ENCODE measurements at places on chromosomes 11 and 22.

DNA sequence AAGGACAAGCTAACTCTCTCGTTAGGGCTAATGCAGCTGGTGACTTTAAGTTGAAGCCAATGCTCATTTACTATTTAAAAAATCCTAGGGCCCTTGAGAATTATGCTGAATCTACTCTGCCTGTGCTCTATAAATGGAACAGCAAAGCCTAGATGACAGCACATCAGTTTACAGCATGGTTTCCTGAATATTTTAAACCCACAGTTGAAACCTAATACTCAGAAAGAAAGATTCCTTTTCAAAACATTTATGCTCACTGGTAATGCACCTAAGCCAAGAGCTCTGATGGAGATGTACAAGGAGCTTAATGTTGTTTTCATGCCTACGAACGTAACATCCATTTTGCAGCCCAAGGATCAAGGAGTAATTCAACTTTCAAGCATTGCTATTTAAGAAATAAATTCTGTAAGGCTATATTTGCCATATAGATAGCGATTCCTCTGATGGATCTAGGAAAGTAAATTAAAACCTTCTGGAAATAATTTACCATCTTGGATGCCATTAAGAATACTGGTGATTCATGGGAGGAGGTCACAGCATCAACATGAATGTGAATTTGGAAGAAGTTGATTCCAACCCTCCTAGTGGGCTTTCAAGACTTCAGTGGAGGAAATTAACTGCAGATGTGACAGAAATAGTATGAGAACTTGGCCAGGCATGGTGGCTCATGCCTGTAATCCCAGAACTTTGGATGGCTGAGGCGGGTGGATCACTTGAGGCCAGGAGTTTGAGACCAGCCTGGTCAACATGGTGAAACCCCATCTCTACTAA lies 14.5 kb downstream of the XNDC1N start:
- peak; percentile 53 for DNase-seq

GRCh38 chr11:100902454-100903141 lies 215.5 kb downstream of the ARHGAP42 start:
- no peak for DNase-seq

DNA sequence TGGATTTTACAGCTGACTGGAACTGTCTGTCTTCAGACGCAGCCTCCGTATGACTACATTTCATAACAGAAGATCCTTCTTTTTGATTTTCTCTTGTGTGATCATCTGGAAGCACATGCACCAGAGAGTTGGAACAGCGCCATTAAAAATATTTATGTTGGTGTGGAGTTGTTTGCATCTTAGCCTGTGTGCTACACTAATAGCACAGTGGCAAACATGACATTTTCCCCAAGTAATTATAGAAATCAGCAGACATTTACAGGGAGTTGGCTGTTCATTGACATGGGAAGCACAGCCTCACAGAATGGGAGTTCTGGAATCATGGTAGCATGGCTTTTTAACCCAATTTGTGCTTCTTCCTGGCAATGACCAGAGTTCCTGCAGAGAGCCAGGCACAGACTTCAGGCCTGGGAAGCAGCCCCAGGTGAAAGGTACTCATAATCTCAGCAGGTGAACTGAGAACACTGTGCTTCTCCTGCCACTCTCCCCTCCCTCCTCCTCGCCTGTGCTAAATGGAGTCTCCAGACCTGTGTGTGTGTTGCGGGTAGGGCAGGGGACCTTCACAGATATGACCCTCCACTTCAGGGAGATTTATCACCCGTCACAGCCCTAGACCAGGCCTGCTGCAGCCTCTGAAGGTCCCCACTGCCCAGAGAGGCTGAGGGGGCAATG lies 82.8 kb upstream of the PLET1 start:
- no peak for DNase-seq

DNA sequence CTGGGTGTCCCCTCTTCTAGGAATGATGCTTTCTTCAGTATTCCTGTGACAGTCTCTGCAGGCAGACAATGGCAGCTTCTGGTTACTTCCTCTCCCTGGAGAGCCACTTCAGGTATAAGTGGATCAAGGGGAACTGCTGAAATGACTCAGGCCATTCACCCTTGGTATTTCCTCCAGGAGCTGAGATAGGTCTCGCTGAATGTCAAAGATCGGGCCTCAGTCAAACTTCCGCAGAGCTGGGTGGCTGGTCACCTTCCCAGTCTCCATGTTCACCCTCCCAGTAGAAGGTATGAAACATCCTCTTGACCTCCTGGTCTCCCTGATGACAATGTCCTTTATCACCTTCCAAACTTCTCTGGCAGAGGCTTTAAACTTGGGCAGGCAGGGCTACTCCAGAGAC lies 1.8 kb upstream of the ANKK1 start:
- DNase-seq = no peak

GRCh38 chr22:48265000-48265625 lies 1502.7 kb downstream of the TBC1D22A start:
- DNase-seq = no peak

- no peak for DNase-seq
Observed at GRCh38 chr11:27395556-27396258, 32.7 kb upstream of the CCDC34 start.

DNA sequence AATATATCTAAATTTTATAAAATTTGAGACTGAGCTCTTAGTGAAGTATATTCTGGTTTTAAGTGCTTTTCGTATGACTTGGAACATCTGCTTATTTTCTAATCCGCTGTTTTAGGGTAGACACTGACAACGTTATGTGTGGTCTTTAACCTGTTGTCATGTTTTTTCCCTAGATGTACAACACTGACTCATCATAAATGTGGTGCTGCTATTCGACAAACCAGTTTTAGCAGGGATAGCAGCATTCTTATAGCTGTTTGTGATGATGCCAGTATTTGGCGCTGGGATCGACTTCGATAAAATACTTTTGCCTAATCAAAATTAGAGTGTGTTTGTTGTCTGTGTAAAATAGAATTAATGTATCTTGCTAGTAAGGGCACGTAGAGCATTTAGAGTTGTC lies 23.8 kb upstream of the HIKESHI start:
- DNase-seq = no peak

DNA sequence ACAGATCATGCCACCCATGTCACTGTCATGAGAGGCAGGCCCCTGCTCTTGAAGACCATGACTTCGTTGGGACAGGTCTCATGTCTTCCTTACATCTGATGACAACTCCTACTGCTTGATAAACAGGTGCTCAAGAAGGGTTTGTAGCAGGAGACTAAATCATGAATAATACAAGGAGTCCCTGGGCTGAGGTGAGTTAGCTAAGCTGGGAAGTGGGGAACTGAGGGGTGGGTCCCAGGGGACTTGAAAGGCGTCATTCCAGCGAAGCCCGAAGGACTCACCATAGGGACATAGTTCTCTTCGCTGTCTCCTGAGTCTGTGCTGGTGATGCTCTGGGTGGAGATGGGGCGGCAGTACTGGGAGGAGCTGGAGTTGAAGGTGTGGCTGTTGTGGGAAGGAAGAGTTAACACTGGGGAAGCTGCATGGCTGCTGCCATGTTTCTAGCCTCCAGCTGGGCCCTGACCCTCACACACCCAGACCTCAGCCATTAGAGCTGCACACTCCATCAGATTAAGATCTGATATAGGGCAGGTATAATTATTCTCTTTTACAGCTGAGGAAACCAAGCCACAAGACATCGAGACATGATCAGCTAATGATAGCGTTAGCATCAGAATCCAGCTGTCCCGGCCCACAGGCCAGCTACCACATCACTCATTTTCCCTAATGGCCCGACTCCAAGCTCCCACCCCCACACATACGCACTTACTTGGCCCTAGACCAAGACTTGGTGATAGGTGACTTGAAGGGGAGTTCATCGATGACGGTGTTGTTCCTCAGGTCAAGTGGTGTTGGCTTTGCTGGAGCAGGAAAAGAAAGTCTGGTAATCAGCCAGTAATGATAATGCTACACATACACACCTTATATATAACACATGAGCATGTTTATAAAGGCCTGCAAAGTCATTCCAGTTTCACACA lies 32.9 kb downstream of the USP35 start:
- no peak for DNase-seq

DNA sequence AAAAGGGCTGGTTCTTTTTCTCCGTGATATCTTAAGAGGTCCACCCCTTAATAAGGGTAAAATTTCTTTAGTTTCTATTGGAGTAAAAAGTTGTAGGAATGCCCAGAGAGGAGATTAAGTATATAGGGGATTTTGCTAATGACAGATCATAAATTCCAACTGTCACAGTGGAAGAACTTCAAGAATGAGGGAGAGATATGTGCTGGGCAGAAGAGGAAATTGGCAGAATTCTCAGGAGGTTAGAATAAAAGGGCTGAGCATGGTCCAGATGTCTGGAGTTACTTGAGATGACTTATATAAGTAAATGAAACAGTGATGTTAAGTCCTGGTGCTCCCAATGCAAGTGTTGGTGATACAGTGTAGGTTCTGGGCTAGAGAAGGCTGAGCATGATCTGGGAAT lies 417.6 kb upstream of the ARHGAP42 start:
- DNase-seq = no peak

- DNase-seq = no peak
Observed at GRCh38 chr11:134858783-134859480, 446.9 kb upstream of the B3GAT1 start.

DNA sequence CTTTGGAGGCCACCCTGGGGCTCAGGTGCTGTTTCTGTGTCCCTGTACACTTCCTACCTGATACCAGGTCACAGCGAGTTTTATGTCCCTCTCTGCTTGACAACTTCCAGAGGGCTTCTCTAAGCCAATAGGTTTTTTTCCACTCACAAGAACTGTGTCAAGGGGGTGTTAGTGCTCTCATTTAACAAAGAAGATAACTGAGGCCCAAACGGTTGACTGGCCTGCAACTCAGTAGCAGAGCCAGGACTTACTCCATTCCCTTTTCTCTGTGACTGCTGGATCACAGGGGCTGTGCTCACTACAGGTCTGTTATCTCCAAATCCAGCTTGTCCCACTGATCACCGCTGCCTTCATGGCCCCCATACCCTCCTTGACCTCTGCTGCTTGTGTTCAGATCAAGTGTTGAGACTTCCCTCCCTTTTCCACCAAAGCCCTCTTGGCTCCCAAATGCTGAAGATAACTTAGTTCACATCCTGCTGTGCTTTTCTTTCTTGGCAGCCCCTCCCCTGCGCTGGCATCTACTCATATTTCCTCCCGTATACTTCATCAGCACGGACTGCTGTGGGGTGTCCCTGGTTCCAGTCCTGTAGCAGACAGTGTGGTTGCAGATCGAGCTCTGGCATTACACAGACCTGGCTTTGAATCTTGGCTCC lies 41.3 kb downstream of the POU2F3 start:
- DNase-seq = no peak

DNA sequence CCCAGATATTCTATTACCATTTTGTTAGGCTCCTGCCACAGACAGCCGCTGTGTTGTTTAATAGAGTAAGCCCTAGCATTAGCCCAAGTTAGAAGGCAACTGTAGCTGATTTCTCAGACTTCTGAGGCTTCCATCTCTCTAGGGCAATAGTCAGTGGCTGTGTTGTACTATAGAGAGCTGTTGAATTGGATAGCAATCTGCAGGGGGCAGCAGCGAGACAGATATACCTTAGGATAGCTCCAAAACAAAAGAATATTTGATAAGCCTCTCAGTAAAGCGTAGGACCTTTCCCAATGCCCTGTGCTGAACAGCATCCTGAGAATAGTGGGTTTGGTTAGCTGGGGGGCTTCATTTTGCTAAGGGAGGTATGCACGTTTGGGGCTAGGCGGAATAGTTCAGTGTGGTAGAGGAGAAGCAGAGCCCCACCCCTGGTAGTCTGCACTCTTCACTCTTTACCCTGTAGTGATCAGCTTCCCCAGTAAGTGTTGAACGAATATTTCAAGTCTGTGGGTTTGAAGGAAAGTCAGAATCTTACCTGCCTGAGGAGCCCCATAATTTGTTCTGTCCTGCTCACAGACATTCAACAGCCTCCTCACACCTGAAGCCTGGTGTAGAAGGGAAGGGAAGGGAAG lies 515.1 kb downstream of the INSC start:
- no peak for DNase-seq

DNA sequence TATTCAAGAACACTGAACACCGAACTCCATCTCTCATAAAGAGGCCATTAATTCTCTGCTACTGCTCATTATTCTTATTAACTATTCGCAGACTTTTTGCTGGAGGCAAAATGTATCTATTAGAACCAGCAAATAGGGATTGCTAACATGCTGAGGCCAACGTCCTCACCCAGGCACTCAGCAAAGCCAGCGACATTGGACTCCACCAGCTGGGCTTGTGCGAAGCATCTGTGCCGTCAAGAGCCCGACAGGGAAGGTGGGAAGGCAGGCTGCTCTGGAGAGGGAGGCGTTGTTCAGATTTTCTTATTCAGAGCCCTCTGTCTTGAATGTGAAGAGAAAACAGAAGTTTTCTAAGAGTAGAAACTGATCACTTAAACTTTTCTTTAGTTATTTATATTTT lies 615.6 kb upstream of the KIRREL3 start:
- DNase-seq = no peak

DNA sequence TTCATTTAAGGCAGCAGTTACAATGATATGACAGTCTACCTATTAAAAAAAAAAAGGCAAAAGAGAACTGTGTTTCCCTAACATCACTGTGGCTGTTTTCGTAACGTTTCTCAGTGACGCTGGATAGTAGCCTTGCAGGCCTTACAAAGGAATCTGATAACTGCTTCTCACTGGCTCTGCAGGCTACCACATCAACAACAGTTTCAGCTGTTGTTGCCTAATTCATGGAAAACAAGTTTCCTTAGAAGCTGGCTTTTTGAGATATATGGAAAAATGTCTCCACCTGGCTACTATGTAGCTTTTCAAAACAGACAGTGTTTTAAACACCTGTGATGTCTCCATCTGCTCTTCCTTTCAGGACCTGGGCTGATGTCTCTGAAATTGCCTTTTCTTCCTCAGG lies 3.8 kb downstream of the OR51V1 start:
- no peak for DNase-seq

GRCh38 chr11:67381244-67381972 lies 8.0 kb upstream of the CLCF1 start:
- DNase-seq = no peak

Data from GM04503 (cell line).